Neural progenitor cell (in vitro differentiated cells): ENCODE measurements at places on chromosomes 12 and 14. TPM values are rescaled to one million over a fixed set of nuclear protein-coding genes. Genes with fewer than 3 reads are reported as not detected.

- peak; percentile 8 for DNase-seq
These were observed 42.5 kb downstream of the MARK3 start for GRCh38 chr14:103427485-103428443.

- no peak for DNase-seq
These were observed 1.3 kb upstream of the MAP3K9 start for GRCh38 chr14:70810621-70811020.

SRSF9 gene
- 257 and 273 TPM in 2 replicates for total RNA-seq

- DNase-seq: no peak
These were observed 27.4 kb upstream of the PTHLH start for GRCh38 chr12:27999970-28000369.

DNA sequence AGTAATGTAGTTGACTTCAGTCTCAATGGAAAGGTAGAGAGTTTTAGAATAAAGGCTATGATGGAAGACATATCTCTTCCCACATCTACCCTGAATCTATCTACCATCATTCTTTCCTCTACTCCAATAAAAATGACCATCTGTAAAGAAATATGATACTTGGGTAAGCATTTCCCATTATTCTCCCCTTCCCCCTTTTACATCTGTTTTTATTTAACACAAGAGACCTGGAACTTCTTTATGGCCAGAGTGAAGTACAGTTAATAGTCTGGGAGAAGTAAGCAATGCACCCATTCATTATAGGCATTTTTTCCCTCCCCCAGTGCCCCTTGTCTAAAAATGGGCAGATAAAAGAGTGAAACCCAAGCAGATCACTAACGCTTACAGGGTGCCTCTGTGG lies 6.5 kb downstream of the TPH2 start:
- no peak for DNase-seq

DNA sequence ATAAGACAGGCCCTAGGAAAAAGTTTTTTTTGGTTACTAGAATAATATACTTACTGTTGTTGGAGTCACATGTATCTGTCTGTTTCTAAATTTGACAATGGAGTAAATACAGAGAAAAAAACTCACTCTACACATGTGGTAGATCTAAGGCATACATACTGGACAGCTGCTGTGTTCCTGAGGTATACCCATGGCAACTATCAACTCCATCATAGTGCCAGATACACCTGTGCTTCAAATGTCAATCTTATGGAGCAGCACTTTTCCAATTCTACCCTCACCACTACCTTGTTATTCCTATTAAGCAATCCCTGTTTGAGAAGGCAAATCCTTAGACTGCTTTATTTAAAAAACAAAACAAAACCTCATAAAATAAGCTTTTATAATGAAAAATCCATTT lies 3.3 kb downstream of the ZCRB1 start:
- no peak for DNase-seq

- peak; percentile 66 for DNase-seq
These were observed 15.0 kb downstream of the MDM1 start for GRCh38 chr12:68317047-68317667.

DNA sequence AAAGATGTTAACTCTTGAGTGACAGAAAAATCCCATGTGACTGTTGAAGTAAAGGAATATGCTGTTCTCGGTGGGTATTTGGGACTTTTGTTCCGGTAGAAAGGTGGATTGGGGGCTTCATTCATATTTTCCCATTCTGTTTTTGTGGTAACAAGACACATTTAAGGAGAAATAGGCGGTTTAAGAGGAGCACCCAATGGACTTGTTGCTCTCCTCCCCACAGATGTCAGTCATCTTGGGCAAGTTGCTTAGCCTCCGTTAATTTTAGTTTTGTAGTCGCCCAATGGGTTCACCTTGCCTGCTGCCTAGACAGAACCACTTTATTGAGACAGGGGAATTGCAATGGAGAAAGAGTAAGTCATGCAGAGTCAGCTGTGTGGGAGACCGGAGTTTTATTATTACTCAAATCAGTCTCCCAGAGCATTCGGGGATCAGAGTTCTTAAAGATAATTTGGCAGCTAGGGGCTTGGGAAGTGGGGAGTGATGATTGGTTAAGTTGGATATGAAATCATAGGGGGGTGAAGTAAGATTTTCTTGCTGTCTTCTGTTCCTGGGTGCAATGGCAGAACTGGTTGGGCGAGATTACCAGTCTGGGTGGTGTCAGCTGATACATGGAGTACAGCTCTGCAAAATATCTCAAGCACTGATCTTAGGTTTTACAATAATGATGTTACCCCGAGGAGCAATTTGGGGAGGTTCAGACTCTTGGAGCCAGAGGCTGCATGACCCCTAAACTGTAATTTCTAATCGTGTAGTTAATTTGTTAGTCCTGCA lies 50.3 kb downstream of the SLC38A1 start:
- DNase-seq: no peak

- DNase-seq: no peak
These were observed 8.1 kb upstream of the CLMN start for GRCh38 chr14:95327558-95328374.

GRCh38 chr12:95126076-95126475 lies 52.7 kb upstream of the NR2C1 start:
- no peak for DNase-seq

DNA sequence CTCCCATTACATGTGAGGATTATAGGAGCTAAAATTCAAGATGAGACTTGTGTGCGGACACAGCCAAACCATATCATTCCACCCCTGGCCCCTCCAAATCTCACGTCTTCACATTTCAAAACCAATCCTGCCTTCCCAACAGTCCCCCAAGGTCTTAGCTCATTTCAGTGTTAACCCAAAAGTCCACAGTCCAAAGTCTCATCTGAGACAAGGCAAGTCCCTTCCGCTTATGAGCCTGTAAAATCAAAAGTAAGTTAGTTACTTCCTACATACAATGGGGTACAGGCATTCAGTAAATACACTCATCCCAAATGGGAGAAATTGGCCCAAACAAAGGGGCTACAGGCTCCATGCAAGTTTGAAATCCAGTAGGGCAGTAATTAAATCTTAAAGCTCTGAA lies 76.1 kb downstream of the CRADD start:
- no peak for DNase-seq

BDKRB1 gene
- not detected in 2 replicates for total RNA-seq

GLT8D2 gene
- 1.9 and 3.9 TPM in 2 replicates for total RNA-seq

- no peak for DNase-seq
These were observed 4.9 kb downstream of the PRICKLE1 start for GRCh38 chr12:42584651-42585111.

DNA sequence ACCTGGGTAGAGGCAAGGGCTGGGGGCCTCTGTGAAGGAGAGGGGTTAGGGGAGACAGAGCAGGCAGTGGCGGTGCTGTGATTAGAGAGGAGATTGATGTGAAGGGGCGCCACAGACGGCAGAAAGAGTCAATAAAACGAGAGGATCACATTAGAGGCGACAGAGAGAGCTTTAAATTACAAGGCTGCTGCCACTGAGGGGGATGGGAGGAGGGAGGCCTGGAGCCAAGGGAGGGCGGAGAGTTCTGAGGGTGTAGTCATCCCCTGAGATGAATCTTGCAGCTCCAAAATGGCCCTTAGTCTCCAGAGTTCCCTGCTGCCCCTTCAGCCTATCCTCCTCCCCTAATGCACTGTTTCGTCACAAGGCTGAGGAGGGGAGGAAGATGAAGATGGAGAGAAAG lies 12.8 kb downstream of the ZFHX2 start:
- DNase-seq: peak; percentile 50

- DNase-seq: no peak
These were observed 28.4 kb downstream of the STK38L start for GRCh38 chr12:27272373-27273028.

DNA sequence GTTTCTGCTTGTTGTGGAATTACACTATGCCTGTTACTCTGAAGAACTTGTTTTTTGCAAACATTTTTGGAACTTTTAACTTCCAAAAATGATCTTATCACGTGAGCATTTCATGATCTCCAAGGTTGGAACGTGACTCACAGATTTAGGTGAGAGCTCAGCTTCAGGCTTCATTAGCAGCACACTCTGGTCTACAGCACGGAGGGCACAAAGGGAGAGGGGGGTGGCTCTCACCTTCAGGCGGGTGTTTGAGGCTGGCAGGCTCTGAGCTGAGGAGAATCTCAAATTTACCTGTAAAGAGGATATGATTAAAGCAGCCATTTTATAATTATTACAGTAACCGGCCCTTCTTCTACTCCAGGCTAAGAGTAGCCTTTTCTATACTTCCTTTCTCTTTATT lies 45.3 kb upstream of the PZP start:
- no peak for DNase-seq

SLC38A6 gene
- 11.2 and 19.0 TPM in 2 replicates for total RNA-seq

DNA sequence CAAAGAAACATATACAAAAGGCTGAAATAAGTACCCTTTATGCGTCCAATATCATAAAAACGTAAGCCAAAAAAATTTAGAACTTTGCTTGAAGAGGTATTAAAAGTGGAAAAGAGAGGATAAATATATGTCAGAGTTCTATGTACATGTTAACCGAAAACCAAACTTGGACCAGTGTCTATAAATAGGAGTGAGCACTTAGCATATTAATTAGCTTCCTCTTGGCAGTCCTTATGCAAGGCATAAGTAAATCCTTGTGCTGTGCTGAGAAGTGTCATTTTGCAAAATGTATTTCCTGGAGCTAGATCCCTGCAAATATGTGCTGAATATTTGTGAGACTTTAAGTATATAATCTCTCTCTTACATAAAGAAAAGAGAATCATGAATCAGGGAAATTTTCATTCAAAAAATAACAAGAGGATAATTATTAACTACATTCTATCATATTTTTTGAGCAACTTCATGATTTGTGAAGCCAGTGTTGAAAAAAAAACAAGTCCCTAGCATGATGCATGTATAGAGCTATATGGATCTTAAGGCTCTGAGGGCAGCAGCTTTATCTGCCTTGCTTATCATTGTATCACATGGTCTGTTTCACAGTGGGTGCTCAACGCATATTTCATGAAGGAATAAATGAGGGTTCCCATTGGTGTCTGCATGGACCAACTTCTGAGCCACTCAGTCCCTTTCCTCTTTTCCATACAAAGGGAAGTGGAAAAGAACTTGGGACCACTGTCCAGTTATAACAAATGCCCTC lies 326.1 kb downstream of the PDZRN4 start:
- no peak for DNase-seq

DNA sequence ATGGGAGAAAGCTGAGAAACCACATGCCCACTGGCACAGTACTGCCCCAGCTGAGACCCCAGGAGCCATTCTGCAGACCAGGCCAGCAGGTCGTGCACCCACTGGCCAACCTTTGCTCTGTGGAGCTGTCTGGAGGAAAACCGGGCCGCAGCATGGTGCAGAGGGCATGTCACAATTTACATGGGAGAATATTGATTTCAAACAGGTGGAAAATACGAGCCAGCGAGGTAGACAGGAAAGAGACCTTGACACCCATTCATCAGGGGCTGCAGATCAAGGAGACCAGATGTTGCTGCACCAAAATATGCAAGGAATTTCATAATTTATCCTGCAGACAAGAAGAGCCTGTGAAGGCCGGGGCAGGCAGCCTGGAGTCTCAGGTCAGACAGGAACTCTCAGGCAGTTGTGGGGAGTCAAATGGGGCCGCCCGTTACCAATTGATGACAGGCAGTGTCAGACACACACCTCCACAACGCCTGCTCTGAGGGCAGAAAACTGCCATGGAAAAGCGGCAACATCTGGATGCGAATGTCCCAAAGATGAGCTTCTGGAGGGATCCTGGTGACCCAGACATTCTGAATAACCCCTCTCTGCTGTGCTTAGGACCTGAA lies 74.6 kb upstream of the BCL11B start:
- no peak for DNase-seq

DNA sequence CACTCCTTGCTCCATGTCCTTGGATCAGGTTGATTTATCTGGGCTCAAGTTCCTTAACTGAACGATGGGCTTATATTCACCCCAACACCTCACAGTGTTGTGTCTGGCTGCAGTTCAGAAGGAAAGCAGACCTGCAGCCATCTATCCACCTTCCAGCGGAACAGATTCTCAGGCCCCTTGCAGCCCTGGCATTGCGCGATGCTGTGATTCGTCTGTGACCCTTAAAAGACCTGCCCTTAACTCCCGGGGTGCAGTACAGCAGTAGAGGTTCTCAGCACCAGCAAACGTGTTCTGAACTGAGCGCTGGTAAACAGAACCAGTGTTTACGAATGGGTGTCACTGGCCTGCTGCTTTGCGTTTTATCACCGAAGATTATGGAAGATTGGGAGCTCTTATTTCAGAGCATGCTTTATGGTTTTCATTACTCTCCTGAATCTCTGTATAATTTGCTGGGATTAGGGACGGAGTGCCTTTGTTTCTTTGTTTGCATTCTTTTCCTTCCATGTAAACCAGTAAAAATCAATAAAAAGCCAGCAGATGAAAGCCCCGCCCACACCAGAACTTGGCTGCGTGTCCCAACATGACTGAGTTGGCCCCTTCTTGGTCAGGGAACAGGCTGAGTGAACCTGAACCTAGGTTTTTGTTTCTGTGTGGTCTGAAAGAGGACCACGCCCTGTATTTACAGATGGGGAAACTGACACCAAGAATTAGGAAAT lies 286.7 kb upstream of the CRY1 start:
- no peak for DNase-seq

BDKRB2 gene
- 0.37 TPM in 2 replicates for total RNA-seq

GRCh38 chr14:101331141-101331525 lies 230.2 kb upstream of the DIO3 start:
- DNase-seq: no peak

GRCh38 chr12:58988643-58989344 lies 68.5 kb upstream of the LRIG3 start:
- DNase-seq: no peak

ASCL1 gene
- total RNA-seq: 0.21 TPM in 1 of 2 replicates, not detected in the other

MFAP5 gene
- 0.25 TPM in 1 of 2 replicates, not detected in the other for total RNA-seq

KLHL33 gene
- 0.22 TPM in 1 of 2 replicates, not detected in the other for total RNA-seq
